Muscle of leg (tissue), 16 donors: ENCODE measurements at places on chromosomes 11 and 22.
A peak's percentile ranks its signal among the peaks of the same experiment; 100 is the strongest.

DNA sequence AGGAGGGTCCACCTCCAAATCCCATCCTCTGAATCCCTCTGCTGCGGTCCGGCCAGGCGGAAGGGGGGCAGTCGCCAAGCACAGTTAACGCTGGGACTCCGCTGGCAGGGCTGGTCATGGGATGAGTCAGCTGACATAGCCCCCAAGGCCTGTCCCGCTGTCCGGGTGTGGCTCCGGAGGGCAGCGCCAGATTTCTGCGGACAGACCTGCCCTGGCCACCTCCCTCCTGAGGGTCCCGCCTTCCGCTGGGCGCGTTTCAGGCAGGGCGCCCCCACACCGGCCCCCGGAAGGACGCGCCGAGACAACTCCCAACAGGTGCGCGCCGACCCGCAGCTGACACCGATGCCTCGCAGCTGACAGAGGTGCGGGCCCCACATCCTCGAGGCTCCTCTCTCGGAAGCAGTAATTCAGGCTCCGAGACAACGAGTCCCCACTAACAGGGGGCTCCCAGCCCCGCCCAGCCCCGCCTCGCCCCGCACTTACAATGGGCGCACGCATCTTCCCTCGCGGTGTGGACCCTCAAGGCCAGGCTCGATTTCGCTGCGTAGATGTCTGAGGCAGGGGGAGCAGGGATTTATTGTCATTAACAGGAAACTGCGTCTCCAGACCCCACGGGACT lies 607 bp downstream of the PLAAT3 start:
- DNase-seq, result peak; percentile 73

DNA sequence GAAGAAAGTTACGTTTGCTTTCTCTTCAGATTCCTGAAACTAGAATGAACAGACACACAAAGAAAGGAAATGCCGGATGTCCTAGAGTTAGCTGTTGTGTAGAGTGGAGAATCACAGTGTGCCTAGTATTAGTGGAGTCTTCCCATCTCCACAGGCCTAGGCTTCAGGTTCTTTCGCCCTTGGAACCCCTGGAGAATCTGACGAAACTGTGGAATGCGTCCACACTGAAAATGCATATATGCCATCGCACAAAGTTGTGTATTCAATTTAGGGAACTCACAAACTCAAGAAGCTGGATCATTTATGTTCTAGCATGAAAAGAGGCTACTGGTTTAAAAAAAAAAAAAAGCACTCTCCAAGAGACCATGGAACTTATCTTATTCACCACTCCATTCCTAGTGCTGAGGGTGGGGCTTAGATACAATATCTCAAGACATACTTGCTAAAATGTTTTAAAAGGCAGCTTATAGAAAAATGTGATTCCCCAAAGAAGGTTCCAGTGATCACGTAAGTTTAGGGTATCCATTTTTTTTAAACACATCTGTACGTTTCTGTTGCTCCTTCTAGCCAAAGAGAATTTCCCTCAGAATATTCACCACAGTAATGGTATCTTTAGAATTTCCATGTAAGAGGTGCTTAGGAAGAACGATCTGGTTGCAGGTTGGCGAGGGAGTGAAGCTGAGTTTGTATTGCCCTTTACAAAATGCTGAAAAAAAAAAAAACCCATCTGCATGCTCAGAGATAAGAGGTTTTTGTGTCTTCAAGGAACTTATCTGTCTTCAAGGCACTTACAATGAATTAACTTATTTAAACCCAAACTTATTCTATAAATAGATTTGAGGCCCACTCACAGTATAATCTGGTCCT lies 20.0 kb downstream of the MAML2 start:
- no peak for DNase-seq

DNA sequence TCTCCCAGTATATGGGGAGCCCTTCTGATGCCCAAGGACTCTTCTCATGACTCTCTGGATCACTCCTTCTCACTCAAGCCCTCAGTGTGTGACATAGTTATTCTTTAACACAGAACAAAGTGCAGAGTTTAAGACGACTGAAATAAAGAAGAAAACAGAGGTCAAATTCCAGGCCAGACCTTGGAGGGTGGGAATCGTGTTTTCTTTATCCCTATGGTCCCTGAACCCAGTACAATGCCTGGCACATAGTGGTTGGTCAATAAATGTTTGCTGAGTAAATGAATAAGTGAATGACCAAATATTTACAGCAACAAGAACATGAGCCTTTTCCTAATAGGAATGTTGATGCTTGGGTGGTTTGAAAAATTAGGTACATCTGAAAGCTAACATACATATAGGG lies 28.8 kb downstream of the VSTM5 start:
- DNase-seq, result no peak

GRCh38 chr11:111561791-111562325 lies 21.3 kb downstream of the LAYN start:
- DNase-seq, result no peak

DNA sequence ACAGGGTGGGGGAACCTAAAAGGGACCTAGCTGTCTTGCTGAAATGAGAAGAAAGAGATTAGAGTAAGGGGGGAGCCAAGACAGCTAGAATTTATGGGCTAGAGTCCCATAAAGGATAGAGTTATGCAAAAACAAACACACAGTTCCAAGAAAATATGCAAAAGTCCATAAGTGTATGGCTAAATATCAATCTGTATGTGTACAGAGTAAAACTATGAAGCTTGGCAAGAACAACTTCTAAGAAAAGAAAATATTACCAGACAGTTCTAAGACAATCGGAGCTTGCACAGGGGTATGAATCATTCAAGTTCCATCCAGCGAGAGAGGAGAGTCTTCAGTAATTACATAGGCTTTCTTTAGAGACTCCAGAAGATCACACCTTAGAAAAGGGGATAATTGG lies 41.8 kb downstream of the GDPD4 start:
- DNase-seq, result peak; percentile 73

- no peak for DNase-seq
Observed at GRCh38 chr11:15236559-15236958, 121.8 kb downstream of the INSC start.

GRCh38 chr11:33847251-33847650 lies 44.6 kb downstream of the LMO2 start:
- DNase-seq, result no peak

- DNase-seq, result no peak
Observed at GRCh38 chr22:42022162-42022847, 23.7 kb downstream of the WBP2NL start.
